ENCODE measurements at places on chromosomes 5 and 9. TPM values are rescaled to one million over a fixed set of nuclear protein-coding genes. Genes with fewer than 3 reads are reported as not detected.

TMOD1 gene
- polyA plus RNA-seq, result 3.5 TPM

DNA sequence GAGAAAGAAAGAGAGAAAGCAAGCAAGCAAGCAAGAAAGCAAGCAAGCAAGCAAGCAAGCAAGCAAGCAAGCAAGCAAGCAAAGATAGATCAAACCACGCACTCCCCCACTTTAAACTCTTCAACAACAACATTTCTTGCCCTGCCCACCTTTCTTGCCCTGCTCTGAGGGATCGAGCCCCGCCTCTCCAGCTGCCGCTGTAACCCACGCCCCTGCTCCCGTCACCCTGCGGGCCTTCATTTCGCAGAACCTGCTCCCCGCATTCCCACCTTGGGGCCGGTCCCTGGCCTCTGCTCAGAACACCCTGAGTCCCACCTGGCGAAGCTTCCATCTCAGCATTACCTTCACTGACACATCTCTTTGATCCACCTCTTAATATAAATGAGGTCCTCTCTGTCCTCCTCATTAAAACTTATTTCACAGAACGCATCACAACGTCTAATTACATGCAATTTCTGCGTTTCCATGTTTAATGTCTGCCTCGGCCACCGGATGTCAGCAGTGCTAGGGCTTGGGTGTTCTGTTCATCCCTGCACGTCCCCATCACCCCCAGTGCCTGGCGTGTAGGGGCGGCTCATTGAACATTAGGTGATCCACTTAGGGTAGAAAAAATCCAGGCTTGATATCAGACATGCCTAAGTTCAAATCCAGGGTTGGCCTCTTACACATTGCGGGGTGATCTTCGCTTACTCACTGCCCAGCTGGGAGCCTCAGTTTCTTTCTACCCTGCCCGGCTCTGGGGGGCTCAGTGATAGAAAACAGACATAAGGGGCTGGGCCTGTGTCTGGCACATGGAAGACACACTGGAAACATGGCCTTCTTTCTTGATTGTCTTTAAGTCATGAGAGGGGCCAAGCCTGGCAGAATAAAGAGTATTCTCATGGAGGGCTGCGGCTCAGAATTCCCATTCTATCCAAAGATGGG is 187.6 kb downstream of the DAB2IP start:
- H3K4me3 ChIP-seq, result no peak overlapping the region
- no peak overlapping the region for H3K27ac ChIP-seq
- H3K4me1 ChIP-seq, result no peaks in the 10 kb centered on the region
- no peaks in the 10 kb centered on the region for H3K27me3 ChIP-seq
- H3K36me3 ChIP-seq, result no peaks in the 10 kb centered on the region

TRAF2 gene
- 12.6 TPM for polyA plus RNA-seq

DNA sequence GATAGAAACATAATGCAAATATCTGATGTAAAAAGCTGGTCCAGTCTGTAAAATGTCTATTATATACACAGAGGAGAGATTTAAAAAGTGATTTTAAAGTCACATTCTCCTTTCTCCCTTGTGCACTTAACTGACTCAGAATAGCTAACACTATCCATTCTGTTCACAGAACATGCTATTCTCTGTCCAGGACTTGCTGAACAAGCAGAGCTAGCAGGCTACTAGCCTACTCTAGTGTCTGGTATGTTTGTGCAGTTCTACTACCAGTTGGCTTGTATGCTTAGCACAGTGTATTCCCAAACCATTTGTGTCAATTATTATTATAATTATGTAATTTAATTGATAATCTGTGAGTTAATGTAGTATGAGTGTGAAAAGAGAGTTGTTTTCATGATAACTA is 161.7 kb upstream of the NUDT12 start:
- no peak for DNase-seq
- H3K36me3 ChIP-seq, result no peaks in the 10 kb centered on the region
- no peaks in the 10 kb centered on the region for H3K27me3 ChIP-seq
- H3K4me3 ChIP-seq, result no peak overlapping the region
- no peaks in the 10 kb centered on the region for H3K4me1 ChIP-seq

LEAP2 gene
- polyA plus RNA-seq, result 30.5 TPM

DNA sequence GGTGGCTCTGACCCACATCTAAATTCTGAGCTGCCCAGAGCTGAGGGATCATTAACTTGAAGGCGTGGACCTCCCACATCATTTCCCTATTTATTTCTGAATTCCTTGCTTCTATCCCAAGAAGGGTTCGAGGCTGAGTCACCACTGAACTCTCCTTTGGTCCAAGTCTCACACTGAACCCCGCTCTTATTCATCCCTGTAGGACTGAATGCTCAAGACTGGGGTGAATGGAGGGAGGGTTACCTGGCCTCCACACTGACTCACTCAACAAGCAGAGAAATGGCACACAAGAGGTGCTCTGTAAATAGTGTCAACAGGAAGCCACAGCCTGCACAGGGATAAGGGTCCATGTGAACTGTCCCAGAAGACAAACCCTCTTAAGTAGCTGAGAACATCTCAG is 79.1 kb upstream of the FSTL4 start:
- H3K27ac ChIP-seq, result no peak overlapping the region
- H3K27me3 ChIP-seq, result peaks cover 16% of the 10 kb centered on the region
- H3K36me3 ChIP-seq, result no peaks in the 10 kb centered on the region
- H3K4me3 ChIP-seq, result no peak overlapping the region
- DNase-seq, result no peak
- H3K4me1 ChIP-seq, result no peaks in the 10 kb centered on the region

DNA sequence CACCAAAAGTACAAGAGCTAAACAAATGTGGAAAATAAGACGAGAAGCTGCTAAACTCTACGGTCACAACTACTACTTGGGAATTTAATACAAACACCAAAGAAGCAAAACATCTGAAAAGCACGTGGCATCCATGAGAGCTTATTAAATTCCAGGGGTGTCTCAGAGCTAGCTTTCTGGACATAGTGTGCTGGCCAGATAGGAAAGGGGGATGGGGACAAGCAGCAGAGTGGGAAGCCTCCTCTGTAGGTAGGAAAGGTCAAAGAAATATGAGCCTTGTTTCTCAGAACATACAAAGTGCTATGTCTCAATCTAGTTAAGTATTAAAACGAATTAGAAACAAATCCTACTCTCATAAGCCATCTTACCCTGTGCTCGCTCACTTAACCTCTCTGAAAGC is 51.3 kb upstream of the GOLPH3 start:
- no peaks in the 10 kb centered on the region for H3K36me3 ChIP-seq
- no peak for DNase-seq
- no peaks in the 10 kb centered on the region for H3K4me1 ChIP-seq
- no peak overlapping the region for H3K4me3 ChIP-seq

Data from hepatocyte (in vitro differentiated cells).